ENCODE measurements at places on chromosomes 7 and 10.
A peak's percentile ranks its signal among the peaks of the same experiment; 100 is the strongest.

- no peak for DNase-seq
These were observed 179.7 kb downstream of the ANK3 start for GRCh38 chr10:60209874-60210570.

- no peak for DNase-seq
These were observed 176.4 kb upstream of the ANK3 start for GRCh38 chr10:60566096-60566495.

- no peak for DNase-seq
These were observed 30.9 kb downstream of the ANKRD16 start for GRCh38 chr10:5858811-5859210.

- no peak for DNase-seq
These were observed 11.7 kb upstream of the EDRF1 start for GRCh38 chr10:125707541-125708468.

DNA sequence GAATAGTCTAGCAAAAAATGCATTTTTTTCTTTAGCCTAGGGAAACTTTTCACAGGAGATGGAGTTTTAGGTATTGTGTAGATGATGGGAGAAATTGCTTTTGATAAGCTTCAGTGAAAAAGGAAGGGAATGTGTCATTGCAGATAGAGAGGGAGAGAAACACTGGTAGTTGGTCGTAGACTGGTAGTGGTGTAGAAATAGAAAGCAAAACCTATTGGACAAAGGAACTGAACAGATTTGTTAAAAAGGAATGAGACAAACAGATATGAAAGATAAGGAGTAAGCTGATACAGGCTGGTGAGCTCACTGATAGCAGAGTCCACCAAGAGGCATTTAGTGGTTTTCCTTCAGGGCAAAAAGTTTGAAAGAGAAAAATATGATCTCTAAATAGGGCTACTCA is 94.3 kb downstream of the ZEB1 start:
- no peak for DNase-seq

- DNase-seq: no peak
These were observed 6.2 kb upstream of the SPOCK2 start for GRCh38 chr10:72094574-72094973.

GRCh38 chr7:124074007-124074406 is 41.1 kb upstream of the TMEM229A start:
- no peak for DNase-seq

GRCh38 chr7:107179326-107180164 is 10.7 kb downstream of the HBP1 start:
- no peak for DNase-seq

GRCh38 chr10:78856421-78856820 is 212.3 kb upstream of the ZMIZ1 start:
- no peak for DNase-seq

DNA sequence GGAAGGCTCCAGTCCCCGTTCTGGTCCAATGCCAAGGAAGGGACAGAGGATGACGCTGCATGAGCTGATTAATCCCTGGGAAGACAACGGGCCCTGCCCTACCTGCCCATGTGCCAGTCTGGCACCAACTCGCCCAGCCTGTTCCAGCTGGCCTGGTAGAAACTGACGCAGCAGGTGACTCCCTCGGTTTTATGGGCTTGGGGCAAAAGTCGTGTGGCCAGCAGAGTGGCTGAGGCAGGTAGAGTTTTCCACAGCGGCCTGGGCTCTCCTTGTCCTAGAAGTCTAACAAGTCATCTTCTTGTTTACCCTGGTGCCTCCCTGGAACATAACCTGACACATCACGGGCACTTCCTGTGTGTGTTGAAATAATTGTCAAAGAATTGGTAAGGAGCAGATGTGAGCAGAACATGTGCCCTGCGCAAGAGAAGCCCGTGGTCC is 20.4 kb upstream of the LMTK2 start:
- no peak for DNase-seq

DNA sequence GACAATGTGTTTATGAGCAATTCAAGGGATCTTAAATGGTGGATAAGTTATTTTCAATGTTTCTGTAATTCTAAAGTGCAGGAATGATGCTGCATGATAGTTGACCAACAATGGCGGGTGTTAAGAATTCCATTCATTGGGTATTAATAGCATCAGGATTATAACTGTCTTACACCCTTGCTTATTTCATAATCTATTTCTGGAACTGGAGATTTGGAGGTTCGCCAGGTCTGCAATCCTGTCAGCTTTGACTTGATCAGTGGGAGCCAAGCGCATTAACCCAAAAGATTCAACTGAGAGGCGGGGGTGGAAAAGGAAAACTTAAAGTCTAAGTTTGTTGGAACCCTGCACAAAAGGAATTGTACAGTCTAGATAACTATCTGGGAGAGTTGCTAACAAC is 114.9 kb upstream of the ZEB1 start:
- no peak for DNase-seq

DNA sequence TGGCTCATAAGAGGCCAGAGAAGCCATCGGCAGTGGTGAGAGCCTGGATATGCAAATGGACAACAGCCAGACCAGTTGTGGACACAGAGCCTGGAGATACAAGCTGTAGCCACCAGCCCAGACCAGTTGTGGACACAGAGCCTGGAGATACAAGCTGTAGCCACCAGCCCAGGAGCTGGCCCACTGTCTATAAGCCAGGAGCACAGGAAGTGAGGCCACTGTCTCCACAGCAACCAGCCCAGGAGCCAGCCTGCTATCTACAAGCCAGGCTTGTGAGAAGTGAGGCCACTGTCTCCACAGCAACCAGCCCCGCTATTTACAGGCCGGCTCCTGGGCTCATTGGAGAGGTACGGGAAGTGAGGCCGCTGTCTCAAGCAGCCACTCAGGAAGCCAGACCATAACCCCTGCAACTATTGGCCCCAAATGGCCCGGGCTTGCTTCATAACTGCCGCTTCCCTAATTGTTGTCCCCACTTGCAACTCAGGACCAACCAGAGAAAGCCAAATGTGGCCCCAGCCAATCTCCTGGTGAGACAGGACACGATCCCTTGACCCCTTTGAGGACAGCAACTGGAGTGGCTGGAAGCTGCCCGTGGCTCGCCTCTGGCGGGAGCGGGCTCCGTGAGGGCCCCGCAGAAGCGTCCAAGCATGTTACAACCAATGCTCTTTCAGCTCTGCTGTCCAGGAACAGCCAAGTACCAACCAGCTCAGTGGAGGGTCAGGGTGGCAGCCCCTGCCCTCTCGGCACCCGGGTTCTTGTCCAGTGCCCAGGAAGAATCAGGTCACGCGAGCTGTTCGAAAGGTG is 44.1 kb upstream of the CNPY1 start:
- peak; percentile 39 for DNase-seq

DNA sequence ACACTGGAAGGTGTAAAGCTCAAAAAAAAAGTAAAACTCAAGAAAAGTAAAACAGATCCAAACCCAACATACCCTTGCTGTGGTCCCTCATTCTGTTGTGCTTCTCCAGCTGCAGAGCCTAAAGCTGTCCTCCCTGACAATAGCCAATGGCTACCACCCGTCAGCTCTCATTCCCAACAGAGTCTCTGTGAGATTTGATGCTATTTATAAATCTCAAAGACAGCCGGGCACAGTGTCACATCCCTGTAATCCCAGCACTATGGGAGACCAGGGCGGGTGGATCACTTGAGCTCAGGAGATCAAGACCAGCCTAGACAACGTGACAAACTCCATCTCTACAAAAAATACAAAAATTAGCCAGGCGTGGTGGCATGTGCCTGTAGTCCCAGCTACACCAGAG is 116.0 kb downstream of the KMT2E start:
- DNase-seq: no peak
